Small intestine (tissue), 16 donors: ENCODE measurements at places on chromosomes 6 and 20. TPM values are rescaled to one million over a fixed set of nuclear protein-coding genes. Genes with fewer than 3 reads are reported as not detected.

GRCh38 chr6:63975699-63976098 lies 340.1 kb downstream of the PHF3 start:
- peak; percentile 46 for DNase-seq

DNA sequence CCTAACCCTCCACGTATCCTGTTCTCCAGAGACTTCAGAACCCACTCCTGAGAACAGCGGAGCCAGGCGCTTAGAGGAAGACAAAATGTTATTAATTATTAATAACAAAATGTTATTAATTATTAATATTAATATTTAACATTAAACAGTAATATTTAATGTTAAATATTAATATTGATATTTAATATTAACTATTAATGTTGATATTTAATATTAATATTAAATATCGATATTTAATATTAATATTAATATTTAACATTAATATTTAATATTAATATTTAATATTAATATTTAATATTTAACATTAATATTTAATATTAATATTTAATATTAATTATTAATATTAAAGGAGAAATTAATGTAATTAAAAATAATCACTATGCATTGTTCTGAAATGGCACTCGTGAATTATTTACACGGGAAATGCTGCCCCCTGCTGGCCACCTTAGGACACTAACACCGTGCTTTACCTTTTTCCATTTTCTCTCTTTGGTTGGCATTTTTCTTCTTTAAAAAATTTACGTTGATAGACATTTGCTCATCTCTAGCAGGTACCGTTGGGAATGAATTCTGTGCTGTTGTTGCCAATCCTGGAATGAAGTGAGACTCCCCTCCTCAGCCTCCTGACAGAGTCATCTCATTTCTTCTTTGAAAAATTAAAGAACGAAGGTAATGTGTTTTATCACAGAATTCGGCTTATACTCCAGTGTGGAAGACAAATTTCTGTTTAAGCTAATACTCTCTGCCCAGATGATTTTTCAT lies 7.5 kb upstream of the GGTLC1 start:
- peak; percentile 47 for DNase-seq

GRCh38 chr6:106555767-106556166 lies 73.5 kb downstream of the RTN4IP1 start:
- no peak for DNase-seq

GRCh38 chr6:31267651-31268368 lies 4.1 kb downstream of the HLA-C start:
- DNase-seq: peak; percentile 61

DNA sequence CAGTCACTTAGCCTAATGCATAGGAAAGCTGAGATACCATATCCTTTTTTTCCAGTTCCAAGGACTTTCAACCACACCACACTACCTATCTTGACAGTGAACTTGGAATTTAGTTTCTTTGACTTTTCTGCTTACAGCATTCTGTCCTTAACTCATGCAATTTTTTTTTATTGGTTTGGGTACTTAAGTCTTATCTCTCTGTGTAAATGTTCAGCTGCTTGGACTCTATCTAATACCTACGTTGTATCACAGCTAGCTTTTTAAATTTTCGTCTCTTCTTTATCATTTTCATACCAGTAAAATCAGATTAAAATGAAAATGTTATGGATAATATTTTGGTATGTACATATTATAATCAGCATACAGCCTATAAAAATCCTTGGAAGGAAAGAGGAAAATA lies 106.9 kb upstream of the ADGRF1 start:
- no peak for DNase-seq

GRCh38 chr6:110795271-110795670 lies 20.0 kb downstream of the CDK19 start:
- no peak for DNase-seq

DNA sequence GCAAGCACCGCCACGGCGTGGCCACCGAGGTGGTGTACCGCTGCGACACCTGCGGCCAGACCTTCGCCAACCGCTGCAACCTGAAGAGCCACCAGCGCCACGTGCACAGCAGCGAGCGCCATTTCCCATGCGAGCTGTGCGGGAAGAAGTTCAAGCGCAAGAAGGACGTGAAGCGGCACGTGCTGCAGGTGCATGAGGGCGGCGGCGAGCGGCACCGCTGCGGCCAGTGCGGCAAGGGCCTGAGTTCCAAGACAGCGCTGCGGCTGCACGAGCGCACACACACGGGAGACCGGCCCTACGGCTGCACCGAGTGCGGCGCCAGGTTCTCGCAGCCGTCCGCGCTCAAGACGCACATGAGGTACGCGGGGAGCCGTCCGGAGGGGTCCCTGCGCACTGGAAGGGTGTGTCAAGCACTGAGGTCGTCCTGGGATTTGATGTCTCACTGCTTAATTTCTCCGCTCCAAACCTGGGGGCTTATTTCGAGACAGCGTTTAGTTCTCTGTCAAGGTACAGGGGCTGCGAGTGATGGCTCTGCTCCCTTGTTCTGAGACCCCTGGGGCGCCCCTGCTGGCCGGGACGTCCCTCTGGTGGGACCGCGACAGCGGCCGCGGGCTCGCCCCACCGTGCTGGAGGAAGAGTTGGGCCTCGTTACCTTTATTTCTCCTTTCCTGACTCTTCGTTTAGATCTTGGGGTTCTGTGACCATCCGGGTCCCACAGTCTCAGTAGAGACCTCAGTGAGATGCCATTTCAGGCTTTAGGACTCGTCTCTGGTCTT lies 3.6 kb downstream of the GZF1 start:
- no peak for DNase-seq

DNA sequence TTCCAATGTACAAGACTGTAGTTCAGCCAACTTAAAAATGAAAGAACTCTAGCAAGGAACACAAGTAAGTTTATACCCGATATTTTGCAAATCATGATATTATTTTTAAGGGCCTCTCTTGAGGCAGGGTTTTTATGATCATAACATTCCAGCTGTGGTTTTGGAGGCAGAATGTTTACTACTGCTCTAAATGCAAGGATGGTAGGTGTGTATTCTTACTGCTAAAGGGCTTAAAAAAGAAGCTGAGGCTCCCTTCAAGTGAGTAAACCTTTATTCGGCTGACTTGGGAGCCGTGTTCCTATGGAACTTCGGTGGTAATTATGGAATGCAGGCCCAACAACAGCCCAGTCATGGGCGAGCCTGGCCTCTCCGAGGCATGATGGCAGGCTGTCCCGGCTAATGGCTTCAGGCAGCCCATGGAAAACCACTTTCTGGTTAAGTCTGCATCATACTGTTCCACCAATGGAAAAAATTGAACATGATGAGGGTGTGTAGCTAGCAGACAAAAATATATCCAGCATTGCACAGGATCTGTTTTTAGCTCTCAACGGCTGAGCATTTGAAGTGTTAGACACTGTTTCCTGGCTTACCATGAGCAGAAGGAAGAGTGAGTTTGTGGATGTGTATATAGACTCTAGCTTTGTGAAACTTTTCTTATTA lies 111.5 kb downstream of the TIAM2 start:
- DNase-seq: no peak

ISM1 gene
- polyA plus RNA-seq: not detected

TFAP2C gene
- polyA plus RNA-seq: not detected

MUC21 gene
- 0.22 TPM for polyA plus RNA-seq

TCP11 gene
- 0.03 TPM for polyA plus RNA-seq

CRIP3 gene
- 0.89 TPM for polyA plus RNA-seq

ULBP2 gene
- polyA plus RNA-seq: 0.30 TPM
